ENCODE measurements at places on chromosomes 12 and 14. TPM values are rescaled to one million over a fixed set of nuclear protein-coding genes. Genes with fewer than 3 reads are reported as not detected.

- DNase-seq = no peak
Measured at GRCh38 chr12:5248230-5248629, 183.7 kb upstream of the NTF3 start.

GRCh38 chr14:78383060-78383459 is 212.9 kb downstream of the NRXN3 start:
- no peak for DNase-seq

Gene ATL1
- polyA plus RNA-seq = 4.2 TPM

DNA sequence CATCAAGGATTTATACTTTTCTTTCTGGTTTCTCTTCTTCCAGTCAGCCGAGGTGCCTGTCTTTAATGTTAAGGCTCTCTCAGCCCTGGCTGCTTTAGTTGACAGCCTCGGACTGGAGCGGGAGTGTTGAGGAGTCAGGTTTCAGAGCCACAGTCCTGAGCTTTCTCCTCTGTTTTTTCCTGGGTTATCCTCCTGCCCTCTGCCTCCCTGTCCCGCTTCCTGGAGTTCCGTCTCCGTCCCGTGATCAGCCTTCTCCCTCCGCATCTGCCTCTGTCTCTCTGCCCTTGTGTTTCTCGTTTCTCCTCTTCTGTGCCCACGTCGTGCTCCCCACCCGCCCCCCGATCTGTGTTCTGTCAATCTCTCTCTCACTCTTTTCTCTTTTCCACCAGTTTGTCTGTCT is 33.0 kb downstream of the IQSEC3 start:
- no peak for DNase-seq

- no peak for DNase-seq
Measured at GRCh38 chr14:72771561-72771960, 122.3 kb downstream of the DPF3 start.

GRCh38 chr12:6226679-6227051 is 26.5 kb downstream of the CD9 start:
- DNase-seq = no peak

Gene RIMBP2
- not detected for polyA plus RNA-seq

DNA sequence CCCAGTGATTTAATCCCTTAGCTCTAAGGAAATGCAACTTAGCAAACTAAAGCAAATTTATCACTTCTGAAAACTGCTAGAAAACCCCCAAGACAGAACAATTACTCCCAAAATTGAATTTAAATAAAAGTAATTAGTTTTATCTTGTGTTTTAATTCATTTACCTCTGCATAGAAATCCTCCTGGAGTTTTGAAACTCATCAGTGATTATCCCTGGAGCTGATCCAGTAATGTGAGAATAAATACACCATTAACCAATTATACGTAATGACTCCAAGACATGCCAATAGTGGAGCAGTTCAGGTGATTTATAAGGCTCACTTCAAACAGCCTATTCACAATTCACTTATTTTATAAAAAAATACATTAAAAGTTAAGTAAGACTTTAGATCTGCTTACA is 855.3 kb upstream of the FLRT2 start:
- no peak for DNase-seq

- DNase-seq = no peak
Measured at GRCh38 chr14:101133068-101133467, 229.5 kb upstream of the RTL1 start.

DNA sequence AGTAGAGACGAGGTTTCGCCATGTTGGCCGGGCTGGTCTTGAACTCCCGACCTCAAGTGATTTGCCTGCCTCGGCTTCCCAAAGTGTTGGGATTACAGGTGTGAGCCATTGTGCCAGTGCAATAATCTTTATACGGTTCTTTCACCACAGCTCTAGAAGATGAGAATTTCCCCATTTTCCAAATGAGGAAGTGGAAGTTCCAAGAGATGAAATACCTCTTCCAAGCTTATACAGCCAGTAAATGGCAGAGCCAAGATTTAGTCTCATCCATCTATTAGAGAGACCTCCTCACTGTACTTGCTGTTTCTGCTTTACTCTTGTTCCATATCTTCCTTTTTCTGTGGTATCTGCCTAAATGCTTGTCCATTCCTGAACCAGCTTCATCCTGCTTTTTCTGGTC is 3.1 kb upstream of the LMNTD1 start:
- no peak for DNase-seq

DNA sequence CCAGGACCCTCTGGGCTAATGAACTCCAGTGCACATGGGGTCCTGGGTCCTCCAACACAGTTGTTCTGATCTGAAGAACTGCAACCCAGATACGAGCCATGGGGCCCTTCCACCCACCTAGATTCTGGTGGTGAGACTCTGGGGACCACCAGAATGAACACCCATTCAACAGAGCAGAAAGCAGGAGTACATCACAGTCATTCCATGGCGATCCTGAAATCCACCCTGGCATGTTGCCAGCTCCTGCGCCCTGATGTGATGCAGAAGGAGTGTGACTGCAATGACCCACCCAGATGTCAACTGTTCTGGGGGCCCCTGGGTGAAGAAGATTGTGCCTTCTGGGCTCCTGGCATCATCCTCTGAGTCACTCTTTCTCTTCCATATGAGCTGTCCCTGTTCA is 211.6 kb downstream of the KIF26A start:
- DNase-seq = no peak

DNA sequence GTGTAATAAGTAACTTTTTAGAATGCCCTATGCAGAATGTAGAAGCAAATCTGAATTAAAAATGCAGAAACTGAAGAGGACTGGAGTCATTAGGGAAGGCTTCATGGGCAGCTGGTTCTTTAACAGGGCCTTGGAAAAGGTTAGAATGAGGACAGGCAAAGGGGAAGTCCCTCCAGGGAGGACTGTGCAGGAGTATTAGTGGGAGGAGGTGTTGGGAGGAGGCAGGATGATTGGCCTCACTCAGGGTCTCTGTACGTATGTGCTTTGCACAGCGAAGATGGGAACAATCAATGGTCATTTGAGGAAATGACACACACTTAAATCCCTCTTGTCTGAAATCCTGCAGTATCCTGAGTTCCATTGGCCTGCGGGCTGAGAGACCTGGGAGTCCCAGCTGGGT is 119.7 kb downstream of the PTCSC3 start:
- no peak for DNase-seq

DNA sequence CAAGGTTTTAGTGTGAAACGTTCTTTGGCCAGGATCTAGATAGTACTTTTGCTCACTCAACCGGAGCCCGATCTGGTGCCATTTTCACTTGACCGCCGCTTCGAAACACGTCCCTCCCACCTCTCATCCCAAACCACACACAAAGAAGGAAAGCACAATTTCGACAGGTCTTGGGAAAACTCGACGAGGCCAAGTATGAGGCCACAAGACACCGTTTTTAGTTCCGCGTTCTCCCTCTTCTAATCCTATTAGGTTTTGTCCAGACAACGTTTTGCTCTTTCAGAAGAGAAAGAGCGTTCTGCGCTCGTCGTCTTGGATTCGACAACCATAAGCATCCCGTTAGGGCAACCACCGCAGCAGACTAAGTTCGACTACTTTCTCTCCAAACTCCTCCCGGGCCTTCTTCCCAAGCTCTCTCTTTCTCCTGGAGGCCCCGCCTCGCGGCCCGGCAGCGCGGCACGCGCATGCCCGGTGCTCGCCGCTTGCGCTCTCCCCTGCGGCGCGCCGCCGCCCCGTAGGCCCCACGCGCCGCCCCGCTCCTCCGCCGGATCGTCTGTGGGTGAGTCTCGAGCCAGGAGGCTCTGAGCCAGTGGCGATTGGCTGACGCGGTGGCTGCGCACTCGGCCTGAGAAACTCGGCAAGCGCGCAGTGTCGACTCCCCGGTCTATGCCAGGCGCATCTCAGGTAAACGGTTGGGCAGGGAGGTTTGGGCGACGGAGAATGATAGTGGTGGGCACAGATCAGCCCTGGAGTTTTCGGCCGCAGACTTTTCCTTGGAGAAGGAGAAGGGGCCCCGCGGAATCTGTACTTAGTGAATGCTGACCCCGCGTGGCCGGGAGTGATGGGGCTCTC is at the start of gene MIPOL1:
MIPOL1 (plus strand) TSS at position 517 of the 852 bp plus-strand sequence. CDS start 49,952 bp downstream, outside the sequence.
- DNase-seq = peak; percentile 76

GRCh38 chr12:31300341-31300740 is 25.6 kb downstream of the SINHCAF start:
- no peak for DNase-seq

DNA sequence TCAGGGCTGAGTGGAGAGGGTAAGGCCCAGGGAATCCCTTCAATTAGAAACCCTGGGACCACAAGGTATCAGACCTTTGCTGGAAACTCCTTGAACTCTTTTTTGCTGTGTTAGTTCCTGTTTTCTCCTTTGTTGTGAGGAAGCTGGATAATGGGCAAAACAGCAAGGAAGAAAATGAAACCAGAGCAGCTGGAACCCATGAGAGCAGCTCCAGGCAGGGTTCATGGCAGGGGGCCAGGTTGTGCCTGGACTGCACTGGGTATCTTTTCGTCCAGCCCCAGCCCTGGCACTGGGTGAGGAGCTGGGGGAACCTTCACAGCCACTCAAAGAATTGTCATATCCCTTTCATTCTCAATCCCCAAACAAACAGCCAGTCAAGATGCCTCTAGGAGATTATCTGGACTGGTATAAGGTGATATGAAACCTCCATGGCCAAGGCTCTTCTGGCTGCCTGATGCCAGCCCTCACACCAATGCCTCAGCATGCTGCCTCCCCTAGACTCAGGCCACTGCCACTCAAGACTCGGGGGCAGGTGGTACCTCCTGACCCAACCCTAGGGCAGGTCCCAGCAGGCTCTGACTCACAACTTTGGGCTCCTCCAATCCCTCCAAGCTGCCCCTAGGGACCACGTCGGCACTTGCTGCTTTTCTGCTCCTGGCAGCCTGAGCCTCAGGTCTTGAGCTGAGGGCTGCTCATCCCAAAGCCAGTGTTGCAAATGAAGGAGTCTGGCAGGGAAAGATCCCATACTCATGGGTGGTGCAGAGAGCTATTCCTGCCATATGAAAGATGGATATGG is 16.5 kb downstream of the FAM186B start:
- DNase-seq = no peak

- DNase-seq = no peak
Measured at GRCh38 chr14:22489244-22489545, 99.8 kb downstream of the DAD1 start.

GRCh38 chr14:53462931-53463778 is 310.0 kb upstream of the DDHD1 start:
- DNase-seq = no peak

Gene TAS2R31
- 0.28 TPM for polyA plus RNA-seq

DNA sequence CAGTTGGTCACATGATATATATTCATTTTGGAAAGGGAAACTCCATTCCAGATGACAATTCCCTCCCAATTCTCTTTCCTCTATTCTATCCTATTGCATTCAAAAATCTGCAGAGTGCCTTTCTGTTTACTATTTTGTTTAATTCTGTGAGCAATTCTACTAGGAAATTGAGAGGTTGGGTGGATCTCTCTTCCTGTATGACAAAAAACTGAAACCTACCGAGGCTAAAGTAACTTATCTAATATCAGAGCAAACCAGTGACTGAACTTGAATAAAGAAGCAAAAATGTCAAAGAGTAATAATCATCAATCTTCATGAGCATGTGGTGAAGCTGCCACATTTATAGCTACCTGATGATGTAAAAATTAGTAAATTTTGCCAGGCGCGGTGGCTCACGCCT is 16.6 kb upstream of the ACTN1 start:
- DNase-seq = no peak

- no peak for DNase-seq
Measured at GRCh38 chr14:50379563-50379962, 17.1 kb downstream of the CDKL1 start.

GRCh38 chr12:117967043-117967442 is 1.7 kb downstream of the KSR2 start:
- DNase-seq = no peak

GRCh38 chr12:100741084-100741711 is 53.4 kb upstream of the ANO4 start:
- peak; percentile 6 for DNase-seq

- peak; percentile 6 for DNase-seq
Measured at GRCh38 chr14:59189091-59189785, 771 bp downstream of the DAAM1 start.

Gene BMP4
- 4.1 TPM for polyA plus RNA-seq

- peak; percentile 23 for DNase-seq
Measured at GRCh38 chr12:48105321-48105866, 485 bp downstream of the SENP1 start.

DNA sequence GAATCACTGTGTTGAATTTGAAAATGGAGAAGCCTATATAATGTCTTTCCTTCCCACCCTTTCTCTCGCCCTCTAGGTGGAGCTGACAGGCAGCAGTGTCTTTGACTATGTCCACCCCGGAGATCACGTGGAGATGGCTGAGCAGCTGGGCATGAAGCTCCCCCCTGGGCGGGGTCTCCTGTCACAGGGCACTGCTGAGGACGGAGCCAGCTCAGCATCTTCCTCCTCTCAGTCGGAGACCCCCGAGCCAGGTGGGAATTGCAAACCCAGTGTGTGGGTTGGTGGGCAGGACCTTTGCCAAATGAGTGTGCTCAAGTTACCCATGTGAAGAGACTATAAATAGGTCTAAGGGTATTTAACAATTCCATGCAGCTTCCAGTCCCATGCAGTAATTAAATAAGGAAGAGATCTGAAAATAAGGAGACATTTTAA is 274.7 kb downstream of the EGLN3 start:
- DNase-seq = peak; percentile 37

GRCh38 chr12:45350861-45351260 is 135.0 kb downstream of the ANO6 start:
- no peak for DNase-seq

- peak; percentile 23 for DNase-seq
Measured at GRCh38 chr14:65286443-65286842, 126.1 kb upstream of the FUT8 start.

Gene CHD8
- polyA plus RNA-seq = 37.8 TPM

Gene OR10A7
- not detected for polyA plus RNA-seq

- no peak for DNase-seq
Measured at GRCh38 chr14:35482994-35483515, 50.9 kb upstream of the INSM2 start.

- no peak for DNase-seq
Measured at GRCh38 chr12:123111498-123112165, 39.3 kb downstream of the PITPNM2 start.

DNA sequence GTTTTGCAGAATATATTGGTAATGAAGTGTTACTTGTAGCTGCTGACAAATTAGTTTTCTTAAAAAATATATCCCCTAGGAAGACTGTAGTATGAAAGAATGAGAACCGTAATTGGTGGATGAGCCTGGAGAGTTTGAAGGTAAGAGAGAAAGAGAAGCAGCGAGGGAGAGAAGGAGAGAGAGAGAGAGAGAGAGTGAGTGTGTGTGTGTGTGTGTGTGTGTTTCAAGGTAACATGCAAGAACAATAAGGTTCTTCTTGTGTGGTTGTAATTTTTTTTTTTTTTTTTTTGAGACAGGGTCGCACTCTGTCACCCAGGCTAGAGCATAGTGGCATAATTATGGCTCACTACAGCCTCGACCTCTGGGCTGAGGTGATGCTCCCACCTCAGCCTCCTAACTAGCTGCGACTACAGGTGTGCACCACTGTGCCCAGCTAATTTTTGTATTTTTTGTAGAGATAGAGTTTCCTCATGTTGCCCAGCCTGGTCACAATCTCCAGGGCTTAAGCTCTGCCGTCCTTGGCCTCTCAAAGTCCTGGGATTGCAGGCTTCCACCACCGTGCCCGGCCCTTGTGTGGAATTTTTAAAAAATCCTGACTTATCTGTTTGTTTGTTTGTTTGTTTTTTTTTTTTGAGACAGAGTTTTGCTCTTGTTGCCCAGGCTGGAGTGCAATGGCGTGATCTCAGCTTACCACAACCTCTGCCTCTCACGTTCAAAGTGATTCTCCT is 73.7 kb downstream of the RASSF3 start:
- DNase-seq = no peak

Gene KRT85
- polyA plus RNA-seq = 4.8 TPM
